CD4-positive, alpha-beta T cell treated with Interleukin-4 for 1 hour (primary cell): ENCODE measurements at places on chromosomes 5 and 9.

- DNase-seq: no peak
Observed at GRCh38 chr5:133562554-133562953, 49.8 kb downstream of the FSTL4 start.

- DNase-seq: no peak
Observed at GRCh38 chr5:89458332-89458656, 575.3 kb upstream of the MEF2C start.

DNA sequence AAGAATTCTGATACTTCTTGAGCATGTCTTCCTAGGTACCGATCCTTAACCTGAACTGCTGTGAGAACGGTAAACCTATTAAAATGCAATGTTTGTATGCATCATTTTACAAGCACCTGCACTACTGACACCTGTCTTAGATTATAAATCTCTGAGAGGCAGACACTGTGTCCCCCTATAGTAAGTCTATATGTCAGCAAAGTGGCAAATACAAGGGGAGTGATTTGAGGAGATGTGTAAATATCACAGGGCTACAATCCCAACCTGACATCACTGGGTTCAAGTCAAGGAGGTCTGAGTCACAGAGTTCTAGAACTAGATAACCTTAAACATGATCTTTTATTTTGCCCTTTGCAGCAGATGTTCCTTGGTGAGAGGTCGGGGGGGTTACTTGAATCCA, 64.1 kb downstream of the ANKH start:
- DNase-seq: no peak

DNA sequence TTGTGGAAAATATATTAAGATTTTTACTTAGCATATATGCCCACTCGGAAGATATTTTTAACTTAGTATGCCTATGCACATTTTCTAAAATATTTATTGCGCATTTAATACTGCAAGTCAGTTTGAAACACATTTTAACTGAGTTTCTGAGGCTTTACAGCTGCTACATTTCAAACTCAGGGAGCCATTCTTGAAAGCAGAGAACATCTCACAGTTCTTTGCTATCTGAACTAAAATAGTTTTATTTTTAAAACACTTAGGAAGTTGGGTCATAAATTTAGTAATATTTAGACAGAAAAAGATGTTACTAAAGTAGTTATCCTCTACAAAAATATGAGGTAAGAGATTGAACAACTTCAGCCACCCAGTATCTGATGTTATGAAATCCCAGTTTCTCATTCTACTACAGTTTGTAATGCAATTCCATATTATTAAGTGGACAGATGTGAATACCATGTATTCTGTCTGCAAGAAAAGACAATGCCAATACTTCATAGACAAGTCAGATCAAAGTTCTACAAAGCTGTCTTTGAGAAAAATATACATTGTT, 409.9 kb upstream of the EDIL3 start:
- no peak for DNase-seq

DNA sequence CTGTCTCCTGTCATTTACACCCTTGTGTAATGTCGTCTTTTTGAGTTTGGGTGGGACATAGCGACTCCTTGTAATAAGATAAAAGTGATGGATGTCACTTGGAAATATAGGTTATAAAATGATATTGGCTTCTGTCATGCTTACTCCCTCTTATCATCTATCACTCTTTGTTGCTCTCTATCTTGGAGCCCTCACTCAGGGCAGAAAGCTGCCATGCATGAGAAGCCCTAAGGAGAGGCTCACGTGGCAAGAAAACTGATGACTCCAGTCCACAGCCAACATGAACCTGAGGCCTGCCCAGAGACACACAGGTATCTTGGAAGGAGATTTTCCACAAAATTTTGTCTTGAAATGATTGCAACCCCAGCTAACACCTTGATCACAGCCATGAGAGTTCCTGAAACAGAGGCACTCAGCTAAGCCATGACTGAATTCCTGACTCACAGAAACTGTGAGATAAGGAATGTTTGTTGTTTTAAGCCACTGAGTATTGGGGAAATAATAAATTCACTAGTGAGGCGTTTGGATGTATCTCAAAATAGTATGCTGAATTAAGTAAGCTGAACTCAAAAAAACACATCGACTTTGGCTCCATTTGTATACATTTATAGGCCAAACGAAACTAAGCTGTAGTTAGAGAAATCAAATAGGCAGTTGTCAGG, 216.7 kb downstream of the CDH18 start:
- no peak for DNase-seq

DNA sequence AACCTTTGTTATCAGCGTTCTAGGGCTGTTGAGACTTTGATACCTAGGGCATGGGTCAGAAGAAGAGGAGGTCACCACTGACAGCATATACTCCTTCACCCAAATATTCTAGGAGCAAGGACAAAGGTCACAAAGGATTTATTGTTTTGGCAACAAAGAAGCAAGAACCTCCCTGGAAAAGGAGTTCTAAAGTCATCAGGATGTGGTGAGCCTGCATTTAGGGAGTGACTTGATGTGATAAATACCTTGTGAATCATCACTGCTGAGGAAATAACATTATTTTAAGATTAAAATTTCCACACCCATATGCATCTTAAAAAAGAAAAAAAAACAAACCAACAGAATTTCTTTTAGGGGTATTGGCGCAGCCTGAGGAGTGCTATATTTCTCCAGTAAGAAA, 13.9 kb downstream of the IFNA1 start:
- DNase-seq: no peak

DNA sequence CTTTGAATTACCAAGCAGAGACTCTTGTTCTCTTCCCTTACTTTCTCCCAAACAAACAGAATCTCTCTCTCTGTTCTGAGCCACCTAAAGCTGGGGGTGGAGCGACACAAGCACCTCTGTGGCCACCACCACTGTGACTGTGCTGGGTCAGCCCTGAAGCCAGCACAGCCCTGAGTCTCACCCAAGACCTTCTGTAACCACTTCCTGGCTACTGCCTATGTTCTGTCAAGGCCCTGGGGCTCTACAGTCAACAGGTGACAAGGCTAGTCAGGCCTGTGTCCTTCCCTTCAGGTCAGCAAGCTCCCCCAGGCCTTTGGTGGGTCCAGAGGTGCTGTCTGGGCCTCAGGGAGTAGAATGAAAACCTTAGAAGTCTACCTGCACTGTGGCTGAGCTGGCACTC, 26.1 kb upstream of the SLC28A3 start:
- DNase-seq: no peak

- no peak for DNase-seq
Observed at GRCh38 chr5:4762316-4762715, 377.8 kb upstream of the ADAMTS16 start.

DNA sequence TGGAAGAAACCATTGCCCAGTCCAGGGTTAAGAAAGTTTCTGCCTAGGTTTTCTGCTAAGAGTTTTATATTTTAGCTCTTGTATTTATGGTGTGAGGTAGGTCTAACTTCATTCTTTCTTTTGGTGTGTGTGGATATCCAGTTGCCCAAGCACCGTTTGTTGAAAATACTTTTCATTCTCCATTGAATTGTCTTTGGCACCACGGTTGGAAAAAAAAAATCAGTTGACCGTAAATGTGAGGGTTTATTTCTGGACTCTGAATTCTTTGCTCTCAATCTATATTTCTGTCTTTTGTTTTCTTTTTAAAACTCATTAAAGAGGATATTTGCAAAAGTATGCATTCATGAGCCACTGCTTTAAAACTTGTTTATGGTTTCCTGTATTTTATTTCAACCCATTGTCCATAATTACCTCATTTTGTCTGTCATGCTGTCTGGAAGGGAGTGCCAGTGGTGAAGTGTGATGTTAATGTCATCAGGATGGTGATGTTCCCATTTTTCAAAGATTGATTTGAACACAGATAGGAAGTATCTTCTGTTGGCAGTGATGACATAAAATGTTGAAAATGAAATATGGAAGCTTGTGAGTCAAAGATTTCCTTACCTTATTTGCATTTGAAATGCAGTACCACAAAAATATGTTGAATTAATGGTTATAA, 33.9 kb downstream of the HABP4 start:
- no peak for DNase-seq

DNA sequence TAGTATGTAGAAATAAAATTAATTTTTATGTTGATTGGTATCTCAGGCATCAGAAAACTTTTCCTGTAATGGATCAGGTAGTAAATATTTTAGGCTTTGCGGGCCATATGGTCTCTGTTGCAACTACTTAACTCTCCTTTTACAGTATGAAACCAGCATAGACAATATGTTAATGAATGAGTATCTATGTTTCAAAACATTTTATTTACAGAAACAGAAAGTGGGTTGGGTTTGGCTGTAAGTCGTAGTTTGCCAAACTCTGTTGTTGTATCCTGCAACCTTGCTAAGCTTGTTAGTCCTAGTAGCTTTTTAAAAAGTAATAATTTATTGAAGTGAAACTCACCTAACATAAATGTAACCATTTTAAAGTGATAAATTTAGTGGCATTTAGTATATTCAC, 132.1 kb downstream of the NR3C1 start:
- no peak for DNase-seq

DNA sequence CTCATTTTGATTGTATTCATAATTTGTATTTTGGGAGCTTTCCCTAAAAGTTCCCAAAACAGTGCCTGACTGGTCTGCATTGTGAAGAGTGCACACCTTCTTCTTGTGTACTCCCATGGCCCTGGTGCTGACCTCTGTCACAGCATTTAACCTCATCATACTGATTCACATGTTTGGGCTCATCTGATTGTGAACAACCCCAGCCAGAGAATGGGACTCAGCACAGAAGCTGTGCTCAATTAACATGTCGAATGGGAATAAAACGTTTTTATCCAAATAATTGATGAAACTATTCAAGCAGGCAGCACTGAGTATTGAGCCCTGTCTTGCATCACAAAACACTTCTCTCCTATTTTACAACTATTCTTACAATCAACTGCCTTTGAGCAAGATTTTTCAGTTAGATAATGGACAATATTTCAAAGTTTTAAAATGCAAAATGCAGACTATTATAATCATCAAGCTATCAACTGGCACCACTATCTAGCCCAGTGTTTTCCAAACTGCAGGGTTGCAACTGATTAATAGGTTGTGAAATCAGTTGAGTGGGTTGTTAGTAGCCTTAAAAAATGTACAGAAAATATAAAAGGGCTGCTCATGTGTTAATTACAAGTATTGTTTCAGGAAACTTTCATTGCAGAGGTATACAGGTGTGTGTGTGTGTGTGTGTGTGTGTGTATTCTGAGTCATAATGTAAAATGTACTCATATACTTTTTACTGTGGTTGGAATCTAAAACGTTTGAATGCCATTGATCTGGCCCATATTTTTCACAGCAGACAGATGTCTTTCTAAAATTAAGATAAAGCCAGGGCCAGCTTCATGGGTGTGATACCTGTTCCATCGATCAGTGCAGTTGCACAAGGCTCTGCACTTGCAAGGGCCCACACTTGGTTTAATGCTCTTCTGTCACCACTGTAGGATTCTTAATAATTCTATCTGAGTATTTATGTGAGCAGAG, 190.5 kb downstream of the PIK3R1 start:
- DNase-seq: no peak

DNA sequence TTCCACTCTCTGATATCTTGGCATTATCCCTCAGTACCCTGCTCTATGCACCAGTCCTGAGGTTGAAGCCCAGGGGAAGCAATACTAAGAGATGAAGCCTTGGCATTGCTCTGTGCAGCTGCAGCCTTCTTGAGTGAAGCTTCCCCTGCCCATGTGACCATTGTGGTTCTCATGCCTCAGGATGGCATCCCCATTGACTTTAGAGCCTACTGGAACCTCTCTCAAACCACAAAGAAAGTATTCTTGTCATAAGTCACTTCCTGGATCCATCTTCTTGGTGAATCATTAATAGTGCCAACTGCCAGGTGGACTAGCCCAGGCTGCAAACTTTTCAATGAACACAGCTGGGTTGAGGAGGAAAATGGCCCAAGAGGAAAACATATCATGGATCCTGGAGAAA, 283.9 kb upstream of the RFX3 start:
- DNase-seq: no peak

- no peak for DNase-seq
Observed at GRCh38 chr5:143713047-143714003, 98.6 kb upstream of the HMHB1 start.

DNA sequence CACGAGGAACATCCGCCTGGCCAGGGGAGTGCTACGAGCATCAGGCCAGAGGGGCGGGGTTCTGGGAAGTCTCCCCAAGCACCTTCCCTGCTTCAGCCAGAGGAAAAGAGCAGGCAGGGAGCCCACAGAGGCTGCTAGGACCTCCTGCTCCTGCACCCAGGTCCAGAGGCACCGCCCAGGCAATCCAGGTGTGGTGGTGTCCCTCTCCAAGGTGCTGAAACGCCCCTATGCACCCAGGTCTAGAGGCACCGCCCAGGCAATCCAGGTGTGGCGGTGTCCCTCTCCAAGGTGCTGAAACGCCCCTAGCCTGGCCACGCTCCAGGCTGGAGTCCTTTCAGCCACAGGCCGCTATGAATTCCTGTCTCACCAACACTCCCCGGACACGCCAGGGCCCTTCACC, 10.7 kb upstream of the UBAC1 start:
- DNase-seq: peak; percentile 49

DNA sequence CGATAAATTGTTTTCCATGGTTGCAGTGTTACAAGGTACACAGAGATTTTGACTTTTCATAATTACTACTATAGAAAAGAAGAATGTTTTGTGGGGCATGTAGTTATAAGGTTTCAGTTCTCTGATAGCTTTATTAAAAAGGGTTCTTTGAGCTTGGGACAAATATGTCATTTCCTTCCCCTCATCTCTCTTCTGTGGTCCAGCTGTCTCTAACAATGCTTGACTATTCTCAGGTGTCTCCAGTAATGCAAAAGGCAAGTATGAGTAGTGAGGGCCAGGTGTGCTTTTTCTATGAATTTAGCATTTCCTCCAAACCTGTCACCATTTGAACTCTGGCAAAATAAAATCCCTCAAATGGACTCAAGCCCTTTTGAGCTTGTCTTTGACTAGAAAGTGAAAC, 84.3 kb downstream of the SLF1 start:
- DNase-seq: no peak

- peak; percentile 76 for DNase-seq
Observed at GRCh38 chr9:7976167-7976755, 176.7 kb upstream of the DMAC1 start.

DNA sequence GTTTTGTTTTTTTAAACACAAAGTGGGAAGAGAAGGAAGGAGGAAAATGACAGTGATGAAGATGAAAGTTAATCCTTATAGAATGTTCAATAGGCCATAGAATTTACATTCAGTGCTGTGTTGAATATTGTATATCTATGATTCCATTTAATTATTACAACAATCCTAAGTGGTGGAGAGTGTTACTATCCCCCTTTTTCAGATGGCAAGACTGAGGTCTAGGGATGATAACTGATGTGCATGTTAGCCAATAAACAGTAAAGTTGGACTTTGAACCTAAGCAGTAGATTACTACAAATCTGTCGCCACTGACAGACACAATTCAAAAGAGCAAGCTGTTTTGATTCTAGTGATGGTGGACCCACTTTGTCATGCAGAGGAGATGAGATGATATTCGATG, 237.9 kb downstream of the ARHGAP26 start:
- DNase-seq: no peak

GRCh38 chr5:7533941-7534340, 138.0 kb downstream of the ADCY2 start:
- DNase-seq: no peak
